ENCODE measurements at places on chromosomes 16 and 17.
A peak's percentile ranks its signal among the peaks of the same experiment; 100 is the strongest.

- no peak for DNase-seq
These were observed 12.0 kb downstream of the FAM83G start for GRCh38 chr17:18992454-18993130.

- peak; percentile 65 for DNase-seq
These were observed 8.8 kb downstream of the ZG16B start for GRCh38 chr16:2838928-2839327.

DNA sequence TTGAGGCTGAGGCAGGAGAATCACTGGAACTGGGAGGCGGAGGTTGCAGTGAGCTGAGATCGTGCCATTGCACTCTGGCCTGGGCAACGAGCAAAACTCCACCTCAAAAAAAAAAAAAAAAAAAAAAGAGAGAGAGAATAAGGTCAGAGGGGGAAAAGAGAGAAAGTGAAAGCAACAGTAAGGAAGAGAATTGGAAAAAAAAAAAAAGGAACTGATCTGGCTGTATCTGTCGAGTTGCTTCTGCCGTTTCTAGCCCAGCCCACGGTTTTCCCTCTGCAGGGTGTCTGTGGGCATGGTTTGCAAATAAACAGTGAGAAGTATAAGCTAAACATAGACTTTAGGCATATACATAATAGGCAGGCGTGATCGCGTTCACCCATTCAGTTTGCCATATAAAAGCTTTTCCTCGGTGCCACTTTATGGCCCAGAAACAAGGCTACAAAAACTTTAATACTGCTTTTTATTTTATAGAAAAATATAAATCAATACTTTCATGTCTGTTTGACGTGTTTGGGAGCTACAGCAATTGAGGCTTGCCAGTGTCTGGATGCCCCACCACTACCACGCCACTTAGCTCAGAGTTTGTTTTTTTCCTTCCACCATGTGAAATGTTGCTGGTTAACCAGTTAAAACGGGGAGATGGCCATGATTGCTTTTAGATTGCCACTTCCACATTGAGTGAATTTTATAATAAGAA lies 436.7 kb downstream of the MAF start:
- peak; percentile 22 for DNase-seq

DNA sequence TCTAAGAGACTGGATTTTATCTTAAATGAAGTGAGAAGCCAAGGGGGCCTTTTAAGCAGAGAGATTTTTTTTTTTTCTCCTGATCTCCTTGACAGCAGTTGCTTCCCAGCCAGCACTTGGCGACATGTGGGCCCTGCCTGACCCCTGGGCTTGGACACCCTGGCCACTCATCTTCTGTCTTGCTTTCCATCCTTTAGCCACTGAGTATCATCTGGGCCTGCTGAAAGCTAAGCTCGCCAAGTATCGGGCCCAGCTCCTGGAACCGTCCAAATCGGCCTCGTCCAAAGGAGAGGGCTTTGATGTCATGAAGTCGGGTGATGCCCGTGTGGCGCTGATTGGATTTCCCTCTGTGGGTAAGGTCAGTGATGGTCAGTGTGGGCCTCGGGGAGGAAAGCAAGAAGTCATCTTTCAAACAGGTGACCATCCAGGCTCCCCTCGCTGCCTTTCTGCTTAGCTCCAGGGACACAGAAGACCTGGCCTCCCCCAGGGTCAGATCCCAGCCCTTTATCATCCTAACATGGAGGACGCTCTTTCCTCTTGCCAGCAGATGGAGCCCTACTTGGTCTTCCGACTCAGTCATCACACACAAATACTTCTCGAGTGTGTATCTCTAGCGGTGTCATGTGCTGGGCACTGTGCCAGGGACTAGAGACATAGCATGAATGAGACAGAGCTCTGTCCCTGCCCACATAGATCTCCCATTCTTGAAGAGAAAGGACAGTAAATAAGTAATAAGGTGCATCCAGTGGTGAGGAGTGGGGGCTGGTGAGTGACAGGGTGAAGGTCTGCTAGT lies 6.1 kb downstream of the DRG2 start:
- peak; percentile 5 for DNase-seq

DNA sequence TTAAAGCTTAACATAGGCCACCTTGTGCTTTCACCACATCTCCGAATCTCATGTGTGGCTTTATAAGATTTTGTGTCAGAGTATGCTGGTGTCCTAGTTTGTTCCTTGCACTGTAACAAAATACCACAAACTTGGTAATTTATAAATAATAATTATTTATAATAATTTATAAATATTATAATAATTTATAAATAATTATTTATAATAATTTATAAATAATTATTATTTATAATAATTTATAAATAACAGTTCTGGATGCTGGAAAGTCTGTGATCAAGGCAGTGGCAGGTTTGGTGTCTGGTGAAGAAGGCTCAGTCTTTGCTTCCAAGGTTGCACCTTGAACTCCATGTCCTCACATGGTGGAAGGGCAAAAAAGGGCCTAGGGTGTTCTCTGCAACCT lies 147.7 kb downstream of the BCAS3 start:
- no peak for DNase-seq

GRCh38 chr17:29980261-29980660 lies 38.8 kb downstream of the EFCAB5 start:
- DNase-seq: no peak

- no peak for DNase-seq
These were observed 66.4 kb downstream of the CYB5B start for GRCh38 chr16:69490707-69491324.

DNA sequence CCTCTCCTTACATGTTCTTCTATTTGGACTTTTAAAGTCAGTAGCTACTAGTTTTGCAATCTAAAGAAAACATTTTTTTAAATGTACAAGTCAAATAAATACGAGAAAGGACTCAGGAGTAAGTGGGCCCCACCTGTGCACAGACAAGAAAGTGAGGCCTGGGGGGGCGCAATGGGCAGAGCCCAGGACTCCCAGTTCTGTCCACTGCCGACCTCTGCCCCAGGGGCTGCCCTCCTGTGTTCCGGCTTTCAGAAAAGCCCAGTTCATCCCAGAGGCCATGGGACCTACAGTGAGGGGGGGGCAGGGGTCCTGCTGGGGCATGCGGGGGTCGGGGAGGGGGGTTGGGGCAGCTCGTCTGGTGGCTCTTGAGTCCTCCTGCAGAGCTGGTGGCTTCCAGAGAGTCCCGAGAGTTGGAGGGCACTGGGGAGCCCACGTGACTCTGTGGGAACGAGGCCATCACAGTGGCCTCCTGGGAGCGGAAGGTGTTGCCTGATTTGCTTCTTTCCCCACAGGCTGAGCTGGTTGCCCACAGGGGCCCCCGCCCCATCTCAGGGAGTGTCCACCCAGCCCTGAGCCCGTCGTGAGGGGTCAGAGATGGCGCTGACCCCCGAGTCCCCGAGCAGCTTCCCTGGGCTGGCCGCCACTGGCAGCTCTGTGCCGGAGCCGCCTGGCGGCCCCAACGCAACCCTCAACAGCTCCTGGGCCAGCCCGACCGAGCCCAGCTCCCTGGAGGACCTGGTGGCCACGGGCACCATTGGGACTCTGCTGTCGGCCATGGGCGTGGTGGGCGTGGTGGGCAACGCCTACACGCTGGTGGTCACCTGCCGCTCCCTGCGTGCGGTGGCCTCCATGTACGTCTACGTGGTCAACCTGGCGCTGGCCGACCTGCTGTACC lies 2.4 kb downstream of the UTS2R start:
- no peak for DNase-seq

DNA sequence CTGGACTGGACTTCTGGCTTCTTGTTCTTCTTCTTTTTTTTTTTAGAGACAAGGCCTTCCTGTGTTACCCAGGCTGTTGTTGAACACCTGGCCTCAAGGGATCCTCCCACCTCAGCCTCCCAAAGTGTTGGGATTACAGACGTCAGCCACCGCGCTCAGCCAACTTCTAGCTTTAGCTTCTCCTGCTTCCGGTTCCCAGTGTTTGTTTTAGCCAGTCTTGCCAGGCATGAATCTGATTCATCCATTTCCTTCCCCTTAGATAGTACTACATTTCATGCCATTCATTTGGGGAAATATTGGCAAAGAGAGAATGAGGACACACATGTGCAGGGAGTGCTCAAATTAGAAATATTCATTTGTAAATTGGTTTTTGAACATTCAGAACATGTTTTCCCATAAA lies 12.1 kb upstream of the NDUFAB1 start:
- no peak for DNase-seq

DNA sequence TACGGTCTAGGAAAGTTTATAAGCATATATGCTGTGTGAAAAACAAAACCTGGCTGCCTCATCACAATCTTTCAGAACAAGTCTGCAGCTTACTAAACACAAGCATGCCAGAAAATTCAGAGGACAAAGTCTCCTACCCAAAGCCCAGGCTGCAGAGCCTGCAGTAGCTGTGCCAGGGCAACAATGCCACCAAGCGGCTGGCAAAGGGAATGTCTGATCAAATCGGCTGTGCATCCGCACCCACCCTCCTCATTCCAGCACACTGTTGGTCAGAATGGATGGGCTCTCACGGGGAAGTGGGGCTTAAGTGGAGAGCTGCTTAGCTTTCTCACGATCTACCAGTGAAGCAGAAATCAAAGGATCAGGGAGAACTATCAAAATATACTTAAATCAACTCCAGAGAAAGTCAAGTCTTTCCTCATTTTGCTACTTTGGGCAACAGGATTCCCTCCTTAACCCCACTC lies 73.5 kb downstream of the CYTH1 start:
- peak; percentile 73 for DNase-seq

GRCh38 chr17:67324330-67324729 lies 42.0 kb downstream of the PSMD12 start:
- no peak for DNase-seq

- no peak for DNase-seq
These were observed 206.7 kb downstream of the PARN start for GRCh38 chr16:14423344-14423743.

DNA sequence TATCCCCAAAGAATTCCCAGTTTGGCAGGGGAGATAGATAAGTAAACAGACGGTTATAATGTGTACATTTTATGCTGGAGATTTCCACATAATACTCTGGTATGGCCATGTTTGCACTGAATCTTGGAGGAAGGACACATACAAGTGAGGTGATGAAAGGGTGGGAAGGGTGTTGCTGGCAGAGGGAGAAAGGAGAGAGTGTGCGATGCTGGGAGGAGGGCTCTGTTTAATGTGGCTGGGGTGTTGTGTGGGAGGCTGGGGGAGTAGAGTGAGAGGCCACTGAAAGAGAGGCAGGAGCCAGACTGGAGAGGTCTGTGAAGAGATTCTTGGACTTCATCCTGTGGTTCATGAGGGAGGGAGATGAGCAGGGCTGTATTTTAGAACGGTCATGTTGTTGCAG lies 87.6 kb downstream of the SPACA3 start:
- DNase-seq: no peak

- DNase-seq: no peak
These were observed 396.8 kb downstream of the SOX9 start for GRCh38 chr17:72517413-72518158.

DNA sequence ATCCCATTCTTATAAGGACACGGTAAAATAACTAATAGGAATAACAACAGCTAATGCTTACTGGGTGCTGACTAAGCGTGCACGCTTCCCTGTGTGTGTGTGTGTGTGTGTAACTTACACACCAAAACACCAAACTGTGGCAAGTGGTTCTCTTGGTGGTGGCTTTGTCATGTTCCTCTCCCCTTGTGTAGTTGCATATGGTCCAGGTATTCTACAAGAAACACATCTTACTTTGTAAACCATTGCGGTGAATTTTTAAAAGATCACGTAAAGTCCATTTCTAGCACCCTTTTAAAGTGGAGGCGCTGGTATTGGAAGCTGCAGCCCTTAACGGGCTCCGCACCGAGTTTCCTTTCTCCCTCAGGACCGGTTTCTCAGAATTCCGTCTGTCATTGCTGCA lies 221.0 kb upstream of the FOXF1 start:
- DNase-seq: no peak

- DNase-seq: no peak
These were observed 424.4 kb downstream of the PMP22 start for GRCh38 chr17:14840616-14841231.

GRCh38 chr16:2473999-2474876 lies 689 bp upstream of the TBC1D24 start:
- peak; percentile 66 for DNase-seq

DNA sequence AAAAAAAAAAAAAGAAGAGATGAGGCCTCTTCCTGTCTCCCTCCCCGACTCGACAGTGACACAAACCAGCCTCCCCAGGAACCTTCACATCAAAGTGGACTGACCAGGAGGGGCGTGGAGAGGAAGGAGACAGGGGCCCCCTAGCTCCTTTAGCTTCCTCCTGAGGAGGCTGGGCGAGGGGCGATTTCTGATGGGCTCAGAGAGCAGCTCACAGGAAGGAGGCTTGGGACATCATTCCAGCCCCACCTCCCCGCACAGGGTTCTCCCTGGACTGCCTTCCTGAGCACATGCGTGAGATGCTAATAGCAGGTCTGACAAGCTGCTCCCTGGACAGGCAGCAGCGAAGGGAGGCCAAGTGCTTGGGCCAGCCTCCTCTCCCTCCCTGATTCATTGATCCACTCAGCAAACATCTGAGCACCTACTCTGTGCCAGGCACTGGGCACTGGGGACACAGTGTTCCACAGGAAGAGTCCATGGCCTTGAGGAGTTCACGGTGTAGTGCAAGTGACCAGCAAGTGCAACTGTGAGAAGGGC lies 14.4 kb upstream of the DOK4 start:
- no peak for DNase-seq

GRCh38 chr16:30787613-30788378 lies 791 bp upstream of the ZNF629 start:
- no peak for DNase-seq

- peak; percentile 80 for DNase-seq
These were observed at the start of gene GNAO1 for GRCh38 chr16:56191156-56191815. Gene GNAO1, plus strand, starts transcription at chr16:56191489. Its CDS starts 747 bp downstream, at chr16:56192236.

DNA sequence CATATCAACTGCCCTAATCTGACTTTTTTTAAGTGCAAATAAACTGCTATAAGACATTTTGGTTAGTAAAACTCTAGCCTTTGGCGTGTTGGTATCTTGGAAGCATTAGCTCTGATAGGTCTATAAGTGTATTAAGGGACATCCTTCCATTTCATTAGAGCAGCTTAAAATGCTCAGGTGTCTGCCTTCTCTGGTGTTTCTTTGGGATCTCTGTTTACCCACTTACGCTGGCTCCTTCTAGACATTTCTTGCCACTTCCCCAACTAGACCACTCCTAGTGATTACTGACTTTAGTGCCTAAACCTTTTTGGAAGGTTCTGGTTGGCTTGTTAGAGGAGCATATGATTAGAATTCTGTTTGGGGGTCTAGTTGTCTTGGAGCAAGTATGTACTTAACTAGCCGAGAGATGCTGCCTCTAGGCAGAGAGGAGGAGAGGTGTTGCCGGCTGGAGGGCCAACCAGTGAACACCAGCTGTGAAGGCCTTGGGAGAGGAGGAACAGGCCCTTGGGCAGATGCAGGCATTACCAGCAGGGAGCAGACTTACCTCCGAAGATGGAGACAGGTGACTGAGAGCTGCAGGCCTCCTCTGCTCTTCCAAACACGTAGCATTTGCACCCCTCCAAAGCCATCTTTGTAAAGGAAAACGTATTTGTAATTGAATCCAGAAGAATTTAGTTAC lies 15.2 kb upstream of the CLEC18C start:
- DNase-seq: no peak

GRCh38 chr16:6884002-6884401 lies 448.6 kb upstream of the RBFOX1 start:
- no peak for DNase-seq

- no peak for DNase-seq
These were observed 8.4 kb upstream of the HELZ start for GRCh38 chr17:67253384-67253783.

GRCh38 chr17:47213540-47213939 lies 4.4 kb downstream of the MYL4 start:
- no peak for DNase-seq

Data from NCI-H345 (cell line).